ENCODE measurements at places on chromosomes 12 and 14.
A peak's percentile ranks its signal among the peaks of the same experiment; 100 is the strongest.

- DNase-seq, result peak; percentile 58
These were observed 70.1 kb upstream of the GPATCH2L start for GRCh38 chr14:76081642-76082041.

DNA sequence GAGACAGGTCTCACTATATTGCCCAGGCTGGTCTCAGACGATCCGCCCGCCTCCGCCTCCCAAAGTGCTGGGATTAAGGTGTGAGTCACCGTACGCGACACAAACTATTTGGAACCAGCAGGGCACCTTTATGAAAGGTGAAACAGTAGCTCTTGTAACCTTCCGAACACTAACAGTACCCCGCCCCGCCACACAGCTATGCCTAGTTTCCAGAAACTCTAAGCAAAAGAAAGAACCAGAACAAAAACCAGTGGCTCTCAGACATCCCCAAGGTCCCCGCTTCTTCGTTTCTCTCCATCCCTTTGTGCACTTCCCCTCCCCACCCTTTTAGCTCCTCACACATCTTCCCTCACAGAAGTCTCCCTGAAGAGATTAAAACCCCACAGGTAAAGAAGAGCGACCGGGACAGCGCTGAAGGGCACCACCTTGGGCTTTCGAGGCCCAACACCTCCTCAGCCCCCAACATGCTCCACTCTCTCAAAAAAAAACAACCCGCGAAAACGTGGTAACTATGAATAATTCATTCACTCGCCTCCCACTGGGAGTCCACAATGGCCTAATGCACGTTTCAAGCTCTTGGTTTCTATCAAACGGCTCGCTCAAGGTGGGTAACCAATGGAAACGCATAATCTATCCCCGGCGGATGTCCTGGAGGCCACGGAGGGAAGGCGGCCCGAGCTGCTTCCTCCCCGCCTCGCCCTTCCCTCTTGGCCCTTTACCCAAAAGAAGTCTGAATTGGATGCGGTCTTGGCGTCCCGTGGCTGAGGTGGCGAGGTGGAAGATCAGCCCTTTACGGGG lies 877 bp downstream of the BAG5 start:
- peak; percentile 68 for DNase-seq

DNA sequence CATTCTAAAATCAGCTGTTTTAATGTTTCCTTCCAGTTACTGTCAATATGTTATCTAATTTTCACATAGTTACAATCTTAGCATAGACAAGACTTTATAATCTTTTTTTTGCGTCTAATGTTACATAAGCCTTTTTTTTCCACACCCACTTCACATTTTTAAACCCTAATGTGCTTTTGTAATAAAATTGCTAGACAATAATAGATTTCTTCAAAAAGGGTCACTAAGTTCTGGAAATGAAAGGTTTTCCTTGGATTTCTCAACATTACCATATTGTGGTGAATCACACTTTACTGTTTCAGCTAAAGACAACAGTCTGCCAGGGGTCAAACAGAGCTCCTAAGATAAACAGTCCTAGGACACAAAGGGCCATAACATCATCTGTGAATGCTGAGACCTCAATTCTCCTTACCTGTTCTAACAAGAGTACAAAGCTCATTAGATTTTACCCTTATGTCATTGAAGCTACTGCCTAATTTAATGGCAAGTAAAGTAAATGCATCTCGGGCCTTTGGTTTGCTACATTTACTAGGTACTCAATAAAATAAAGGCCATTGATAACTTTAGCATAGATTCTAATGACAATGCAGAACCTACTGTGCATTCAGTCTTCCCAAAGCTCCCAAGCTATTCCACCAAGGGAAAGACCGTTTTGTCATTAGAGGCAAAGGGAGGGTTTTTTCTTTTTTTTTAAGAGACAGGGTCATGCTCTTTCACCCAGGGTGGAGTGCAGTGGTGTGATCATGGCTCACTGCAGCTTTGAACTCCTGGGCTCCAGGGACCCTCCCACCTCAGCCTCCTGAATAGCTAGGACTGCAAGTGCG lies 111.2 kb upstream of the SLC38A2 start:
- DNase-seq, result peak; percentile 12

- DNase-seq, result no peak
These were observed 11.2 kb downstream of the LLPH start for GRCh38 chr12:66119229-66119869.

GRCh38 chr12:89789862-89790261 lies 81.2 kb upstream of the ATP2B1 start:
- DNase-seq, result peak; percentile 95
